Calu3 (cell line): ENCODE measurements at places on chromosomes 6 and 20. TPM values are rescaled to one million over a fixed set of nuclear protein-coding genes. Genes with fewer than 3 reads are reported as not detected.

Gene EPHA7
- 0.17 and 1.6 TPM in 2 replicates for total RNA-seq

Gene SLC9A8
- 30.0 and 31.7 TPM in 2 replicates for total RNA-seq

Gene ADGRF5
- 0.07 and 0.24 TPM in 2 replicates for total RNA-seq

Gene OR2H2
- total RNA-seq, result not detected in 2 replicates

Gene PLA2G7
- total RNA-seq, result 1.9 and 2.1 TPM in 2 replicates

Gene POPDC3
- total RNA-seq, result 2.8 and 3.8 TPM in 2 replicates

Gene MANEA
- total RNA-seq, result 12.4 and 22.6 TPM in 2 replicates

Gene SNAP91
- total RNA-seq, result not detected in 2 replicates

Gene CFAP61
- total RNA-seq, result not detected in 2 replicates

Gene RRAGD
- total RNA-seq, result 1.3 and 1.7 TPM in 2 replicates

Gene CLVS2
- total RNA-seq, result not detected in 2 replicates

Gene NRSN1
- 0.14 TPM in 1 of 2 replicates, not detected in the other for total RNA-seq

Gene OPRM1
- not detected in 2 replicates for total RNA-seq
